Kidney glomerular epithelial cell (primary cell): ENCODE measurements at places on chromosomes 11 and 22.

DNA sequence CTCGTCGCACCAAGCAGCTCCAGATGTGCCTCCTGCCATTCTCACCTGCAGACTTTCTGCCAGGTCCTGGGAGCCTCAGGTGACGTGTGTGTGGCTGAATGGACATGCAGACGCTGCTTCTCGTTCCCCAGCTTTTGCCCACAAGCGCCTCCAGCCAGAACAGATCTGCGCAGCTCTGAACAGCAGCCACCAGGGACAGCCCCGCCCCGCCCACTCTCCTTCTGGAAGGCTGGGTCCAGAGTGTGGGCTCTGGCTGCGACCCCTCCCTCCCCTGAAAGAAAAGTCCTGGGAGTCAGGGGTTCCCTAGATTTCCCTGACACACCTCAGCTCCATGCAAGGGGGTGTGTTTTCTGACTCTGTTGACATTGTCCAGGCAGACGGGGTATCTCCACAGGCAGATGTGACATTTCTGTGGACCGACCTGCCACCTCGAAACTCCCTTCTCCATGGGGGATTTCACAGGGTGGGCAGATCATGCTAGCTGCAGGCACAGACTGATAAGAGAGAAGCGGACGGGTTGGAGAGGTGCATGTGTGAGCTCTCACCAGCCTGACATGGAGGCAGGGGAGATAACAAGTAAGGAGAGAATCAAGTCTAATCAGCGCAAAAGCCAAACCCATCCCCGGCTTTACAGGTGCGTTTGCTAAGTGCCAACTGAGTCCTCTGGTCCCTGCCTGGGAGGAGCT is 19.8 kb downstream of the SLCO2B1 start:
- no peak for DNase-seq

DNA sequence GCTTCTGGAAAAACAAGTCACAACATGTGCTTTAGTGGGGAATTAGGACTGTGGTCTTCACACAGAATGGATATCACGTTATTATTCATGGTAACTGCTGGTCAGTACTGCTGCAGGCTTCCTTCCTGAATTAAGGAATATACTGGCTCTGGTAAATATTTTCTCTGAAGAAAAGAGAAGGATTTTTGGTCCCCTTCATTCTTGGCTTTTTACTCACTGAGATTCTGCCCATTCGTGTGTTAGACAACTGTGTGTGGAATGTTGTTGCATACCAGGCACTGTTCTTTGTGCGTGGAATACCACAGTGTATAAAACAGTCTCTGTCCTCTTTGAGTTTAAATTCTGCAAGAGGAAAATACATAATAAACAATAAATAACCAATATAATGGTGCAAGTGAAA is 80.3 kb downstream of the ALX4 start:
- DNase-seq, result no peak

GRCh38 chr11:45765836-45766235 is 39.1 kb upstream of the SLC35C1 start:
- DNase-seq, result no peak

GRCh38 chr11:32118025-32118974 is 27.4 kb downstream of the RCN1 start:
- peak; percentile 11 for DNase-seq

DNA sequence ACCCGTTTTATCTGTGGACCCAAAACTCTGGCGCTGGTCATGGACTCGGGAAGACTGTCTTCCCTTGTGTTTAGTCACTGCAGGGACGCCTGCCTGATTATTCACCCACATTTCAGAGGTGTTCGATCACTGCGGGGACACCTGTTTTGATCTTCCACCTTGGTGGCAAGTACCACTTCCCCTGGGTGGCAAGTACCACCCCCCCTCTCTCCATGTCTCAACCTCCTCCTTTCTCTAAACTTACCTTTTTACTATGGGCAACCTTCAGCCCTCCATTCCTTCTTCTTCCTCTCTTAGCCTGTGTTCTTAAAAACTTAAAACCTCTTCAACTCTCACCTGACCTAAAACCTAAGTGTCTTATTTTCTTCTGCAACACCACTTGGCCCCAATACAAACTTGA is 1.9 kb upstream of the NDUFC2 start:
- no peak for DNase-seq

- DNase-seq, result no peak
Observed at GRCh38 chr11:110939471-110939870, 227.2 kb upstream of the ARHGAP20 start.

GRCh38 chr22:46728470-46728869 is 9.6 kb downstream of the CERK start:
- no peak for DNase-seq

DNA sequence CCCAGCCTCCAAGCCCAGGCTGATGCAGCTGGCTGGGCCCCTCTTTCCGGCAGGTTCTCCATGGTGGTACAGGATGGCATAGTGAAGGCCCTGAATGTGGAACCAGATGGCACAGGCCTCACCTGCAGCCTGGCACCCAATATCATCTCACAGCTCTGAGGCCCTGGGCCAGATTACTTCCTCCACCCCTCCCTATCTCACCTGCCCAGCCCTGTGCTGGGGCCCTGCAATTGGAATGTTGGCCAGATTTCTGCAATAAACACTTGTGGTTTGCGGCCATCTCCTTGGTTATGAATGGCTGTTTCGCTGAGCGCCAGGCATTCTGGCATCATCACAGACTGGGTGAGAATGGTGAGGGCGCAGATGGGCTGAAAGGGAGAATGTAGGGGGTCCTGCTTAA is 3.6 kb downstream of the PRDX5 start:
- no peak for DNase-seq

GRCh38 chr11:113474362-113475159 is 637 bp downstream of the DRD2 start:
- DNase-seq, result peak; percentile 62

- no peak for DNase-seq
Observed at GRCh38 chr22:39712751-39713525, 142.4 kb downstream of the CACNA1I start.

DNA sequence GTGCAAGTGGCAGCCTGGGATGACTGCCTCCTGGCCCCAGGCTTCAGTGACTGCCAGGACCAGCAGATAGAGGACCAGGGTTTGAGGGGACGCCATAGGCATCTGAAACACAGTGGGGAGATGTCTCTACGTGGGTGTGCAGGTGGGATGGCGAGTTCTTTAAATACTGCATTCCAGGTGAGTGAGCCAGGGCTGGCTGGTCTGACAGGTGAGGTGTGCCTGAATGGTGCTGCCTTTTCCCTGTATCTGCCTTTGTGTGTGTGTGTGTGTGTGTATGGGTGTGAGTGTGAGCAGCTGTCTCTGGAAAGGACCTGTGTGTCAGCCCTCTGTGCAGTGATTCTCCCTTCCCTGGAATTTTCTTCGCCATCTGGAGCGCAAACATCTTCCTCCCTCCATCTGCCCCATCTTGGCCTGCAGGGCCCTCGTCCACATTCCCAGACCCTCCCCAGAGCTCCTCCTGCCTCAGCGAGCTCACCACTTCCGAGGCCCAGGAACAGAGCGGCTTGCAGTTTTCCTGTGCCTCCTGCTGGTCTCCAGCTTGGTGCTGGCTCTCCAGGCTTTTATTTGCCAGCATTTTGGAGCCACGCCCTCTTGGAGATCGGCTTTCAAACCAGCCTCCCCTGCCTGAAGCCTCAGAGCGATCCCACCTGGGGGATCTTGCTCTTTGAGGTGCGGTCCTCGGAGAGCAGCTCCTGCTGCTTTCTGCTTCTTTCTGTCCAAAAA is at the start of gene GPHA2:
Gene GPHA2 (minus strand): TSS at position 535 of the 723 bp plus-strand sequence. CDS start 433 bp downstream, at position 102.
- DNase-seq, result no peak

- DNase-seq, result peak; percentile 19
Observed at GRCh38 chr11:73194593-73194992, 23.5 kb upstream of the P2RY2 start.

- DNase-seq, result no peak
Observed at GRCh38 chr22:23552573-23552972, 27.5 kb downstream of the IGLL1 start.

GRCh38 chr11:109785714-109786113 is 307.5 kb upstream of the ZC3H12C start:
- DNase-seq, result no peak

DNA sequence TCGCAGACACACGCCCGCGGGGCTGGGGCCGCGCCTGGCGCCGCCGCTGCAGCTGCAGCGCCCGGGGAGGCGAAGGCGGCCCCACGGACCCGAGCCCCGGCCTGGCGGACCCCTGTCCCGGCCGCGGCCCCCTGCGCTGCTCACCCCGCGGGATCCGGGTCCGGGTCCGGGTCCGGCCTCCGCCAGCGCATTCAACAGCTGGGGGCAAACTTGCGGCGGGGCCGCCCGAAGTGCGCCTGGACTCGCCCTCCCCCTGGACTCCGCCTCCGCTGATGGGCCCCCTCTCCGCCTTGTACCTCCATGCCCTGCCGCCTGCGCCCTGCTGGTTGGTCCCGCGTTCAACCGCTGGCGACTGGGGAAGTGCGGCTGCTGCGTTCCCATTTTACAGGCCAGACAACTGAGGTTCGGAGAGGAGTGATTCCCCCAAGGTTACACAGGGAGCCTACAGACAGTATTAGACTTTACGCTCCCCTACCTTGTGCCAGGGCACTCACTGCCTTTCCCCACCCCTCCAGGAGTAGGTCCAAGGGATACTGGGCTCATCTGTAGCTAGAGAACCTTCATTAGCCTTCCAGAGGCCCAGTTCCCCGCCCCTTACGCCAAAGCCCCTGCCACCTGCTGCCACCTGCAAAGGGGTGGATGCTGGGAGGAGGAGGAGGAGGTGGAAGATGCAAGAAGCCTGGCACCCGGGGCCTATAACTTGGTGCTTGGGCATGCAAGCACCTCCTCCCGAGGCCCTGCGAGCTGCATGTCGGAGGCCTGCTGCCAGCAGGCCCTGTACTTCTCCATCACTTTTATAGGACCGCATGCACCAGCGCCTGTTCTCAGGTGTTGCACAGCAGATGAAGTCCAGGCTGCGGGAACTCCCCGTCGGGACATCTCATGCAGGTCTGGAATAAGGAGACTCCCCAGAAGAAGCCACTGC is 694 bp upstream of the ELFN2 start:
- DNase-seq, result no peak

- DNase-seq, result peak; percentile 62
Observed at GRCh38 chr11:79708319-79708932, 267.6 kb upstream of the TENM4 start.

- no peak for DNase-seq
Observed at GRCh38 chr11:68979931-68980775, 633 bp downstream of the MRGPRD start.

- DNase-seq, result no peak
Observed at GRCh38 chr11:31500560-31500959, 8.9 kb downstream of the IMMP1L start.

- DNase-seq, result no peak
Observed at GRCh38 chr11:78855116-78855515, 280.5 kb upstream of the NARS2 start.

DNA sequence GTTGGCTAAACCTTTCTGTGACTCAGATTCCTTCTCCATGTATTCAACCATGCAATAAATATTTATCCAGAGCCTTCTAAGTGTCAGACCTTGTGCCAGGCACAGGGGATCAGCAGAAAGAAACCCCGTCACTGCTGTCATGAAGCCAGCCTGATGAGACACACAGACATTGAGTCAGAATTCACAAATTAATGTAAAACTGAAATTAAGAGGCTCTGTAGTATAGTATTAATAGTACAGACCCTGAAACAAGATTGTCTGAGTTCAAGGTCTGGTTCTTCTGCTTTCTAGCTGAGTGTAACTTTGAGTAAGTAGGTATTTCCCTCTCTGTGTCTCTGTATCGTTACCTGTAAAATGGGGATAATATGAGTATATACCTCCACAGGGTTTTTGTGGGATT is 46.9 kb downstream of the ME3 start:
- DNase-seq, result peak; percentile 56

GRCh38 chr22:19576460-19577421 is 52.5 kb upstream of the CLDN5 start:
- DNase-seq, result peak; percentile 17

DNA sequence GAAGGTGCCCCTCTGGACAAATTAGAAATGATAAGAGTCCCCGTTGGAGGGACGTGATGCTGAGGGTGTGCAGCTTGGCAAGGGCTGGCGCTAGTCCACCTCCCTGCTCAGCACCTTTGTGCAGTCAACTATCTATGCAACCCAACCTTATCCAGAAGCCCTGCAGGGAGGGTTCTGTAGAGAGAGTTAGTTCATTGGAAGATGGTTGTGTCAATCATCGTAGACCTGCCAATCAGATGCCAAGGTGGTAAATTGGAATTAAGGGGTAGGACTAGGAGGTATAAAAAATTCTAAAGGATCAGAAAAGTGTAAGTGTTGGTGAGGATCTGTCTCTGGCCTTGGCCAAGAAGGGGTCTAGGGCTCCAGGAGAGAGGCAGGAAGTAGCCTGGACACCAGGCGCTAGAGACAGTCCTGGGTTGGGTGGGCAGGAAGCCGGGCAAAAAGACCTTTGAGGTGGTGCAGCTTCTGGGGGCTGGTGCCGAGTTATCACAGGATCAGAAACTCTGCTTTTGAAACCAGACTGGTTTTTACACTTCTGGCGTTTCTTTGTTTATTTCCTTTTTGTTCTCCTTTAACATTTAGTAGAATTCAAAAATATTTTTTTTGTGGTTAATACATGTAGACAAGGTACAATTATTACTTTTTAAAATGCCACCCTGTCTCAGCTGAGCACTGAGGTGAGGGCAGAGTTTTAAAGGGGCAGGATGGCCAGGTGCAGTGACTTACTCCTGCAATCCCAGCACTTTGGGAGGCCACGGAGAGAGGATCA is 1.6 kb downstream of the C1QTNF6 start:
- DNase-seq, result peak; percentile 62

DNA sequence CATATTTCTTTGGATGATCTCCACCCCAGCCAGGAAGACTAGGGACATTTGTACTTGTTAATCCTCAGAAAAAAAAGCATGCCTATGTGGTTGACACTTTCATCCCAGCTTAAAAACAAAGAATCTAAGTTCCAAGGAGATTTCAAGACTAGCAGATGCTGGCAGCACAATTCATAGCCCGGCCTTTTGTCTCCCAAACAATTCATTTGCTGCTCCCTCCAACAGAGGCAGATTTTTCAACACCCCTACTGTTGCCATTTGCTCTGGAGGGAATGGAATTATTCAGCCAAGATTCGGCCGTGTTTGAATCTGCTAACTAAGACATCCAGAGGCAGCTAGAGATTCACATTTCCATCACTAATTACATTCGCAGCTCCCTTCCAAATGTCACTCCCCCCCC is 15.3 kb downstream of the P2RX3 start:
- DNase-seq, result no peak

DNA sequence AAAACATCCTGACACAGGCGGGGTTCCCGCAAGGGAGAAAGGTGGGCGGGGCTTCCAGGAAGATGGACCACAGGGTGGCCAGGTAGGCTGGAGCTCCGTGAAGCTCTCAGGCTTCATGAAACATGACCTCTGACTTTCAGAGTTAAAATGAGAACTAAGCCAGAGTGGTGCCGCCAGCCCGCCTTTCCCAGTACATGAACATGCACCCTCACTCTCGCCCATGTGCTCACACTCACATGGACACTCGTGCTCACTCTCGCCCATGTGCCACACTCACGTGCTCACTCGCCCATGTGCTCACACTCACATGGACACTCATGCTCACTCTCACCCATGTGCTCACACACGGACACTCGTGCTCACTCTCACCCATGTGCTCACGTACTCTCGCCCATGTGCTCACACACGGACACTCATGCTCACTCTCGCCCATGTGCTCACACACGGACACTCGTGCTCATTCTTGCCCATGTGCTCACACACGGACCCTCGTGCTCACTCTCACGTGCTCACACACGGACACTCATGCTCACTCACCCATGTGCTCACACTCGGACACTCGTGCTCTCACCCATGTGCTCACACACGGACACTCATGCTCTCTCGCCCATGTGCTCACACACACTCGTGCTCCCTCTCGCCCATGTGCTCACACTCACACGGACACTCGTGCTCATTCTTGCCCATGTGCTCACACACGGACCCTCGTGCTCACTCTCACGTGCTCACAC is 10.0 kb downstream of the RNH1 start:
- DNase-seq, result no peak
